Spinal cord (tissue), 10 donors: ENCODE measurements at places on chromosomes 4 and X. TPM values are rescaled to one million over a fixed set of nuclear protein-coding genes. Genes with fewer than 3 reads are reported as not detected.

Gene SPANXA1
- polyA plus RNA-seq, result not detected

Gene KIT
- polyA plus RNA-seq, result 21.3 TPM

Gene TRMT44
- 13.9 TPM for polyA plus RNA-seq

Gene NEUROG2
- polyA plus RNA-seq, result 1.3 TPM

Gene CLTRN
- 0.65 TPM for polyA plus RNA-seq

Gene TMSB15C
- 17.3 TPM for polyA plus RNA-seq

Gene BTC
- polyA plus RNA-seq, result 0.51 TPM

Gene RPS6KA6
- polyA plus RNA-seq, result 10.4 TPM

Gene DMD
- 28.4 TPM for polyA plus RNA-seq

Gene ARHGAP10
- polyA plus RNA-seq, result 8.8 TPM

Gene ZNF81
- 5.6 TPM for polyA plus RNA-seq

Gene DDIT4L
- polyA plus RNA-seq, result 4.3 TPM

Gene XG
- polyA plus RNA-seq, result 0.30 TPM
